ENCODE measurements at places on chromosomes 5 and 9. TPM values are rescaled to one million over a fixed set of nuclear protein-coding genes. Genes with fewer than 3 reads are reported as not detected.

Gene STPG3
- total RNA-seq, result not detected

DNA sequence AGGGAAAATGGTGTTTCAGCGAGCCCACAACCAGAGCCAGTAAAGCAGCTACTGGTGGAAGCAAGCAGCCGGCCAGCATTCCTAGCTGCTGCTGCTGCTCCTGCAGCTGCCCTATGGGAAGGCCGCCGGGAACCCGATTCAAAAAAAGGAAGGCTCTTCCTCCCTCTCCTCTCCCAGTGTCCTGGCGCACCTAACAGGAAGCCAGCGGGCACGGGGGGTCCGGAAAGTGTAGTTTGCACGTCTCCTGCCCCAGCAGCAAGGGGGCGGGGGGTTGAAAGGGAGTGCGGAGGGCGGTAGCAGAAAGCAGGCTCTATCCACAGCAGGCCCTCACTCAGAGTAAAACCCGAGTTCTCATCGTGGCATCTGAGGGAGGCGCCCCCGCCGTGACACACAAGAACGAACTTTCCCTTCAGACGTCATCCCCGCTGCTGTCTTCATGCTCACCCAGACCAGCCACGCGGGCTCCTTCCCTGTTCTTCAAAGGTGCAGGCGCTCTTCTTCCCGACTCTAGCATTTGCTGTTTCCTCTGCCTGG lies 16.5 kb downstream of the GRXCR2 start:
- DNase-seq, result no peak

GRCh38 chr5:171893290-171893886 lies 107.8 kb downstream of the SMIM23 start:
- no peak for DNase-seq

DNA sequence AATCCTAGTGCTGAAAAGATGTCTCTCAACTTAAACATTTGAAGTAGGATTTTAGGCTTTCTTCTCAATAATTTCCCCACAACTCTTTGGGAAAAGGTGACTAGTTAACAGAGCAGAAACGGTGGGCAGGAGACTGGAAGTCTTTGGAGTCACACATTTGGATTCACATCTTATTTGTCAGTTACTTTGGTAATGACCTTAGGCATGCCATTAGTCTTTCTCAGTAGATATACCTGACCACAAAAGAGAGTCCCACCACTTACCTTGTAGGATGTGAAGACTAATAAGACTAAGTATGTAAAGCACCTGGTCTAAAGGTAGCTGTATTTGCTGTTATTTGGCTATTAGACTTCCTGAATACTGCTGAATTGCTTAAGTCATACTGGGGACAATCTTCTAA lies 35.4 kb downstream of the DAP start:
- no peak for DNase-seq

Gene SLCO6A1
- not detected for total RNA-seq

- peak; percentile 45 for DNase-seq
These were observed 137.6 kb downstream of the SUSD1 start for GRCh38 chr9:112037281-112038016.

DNA sequence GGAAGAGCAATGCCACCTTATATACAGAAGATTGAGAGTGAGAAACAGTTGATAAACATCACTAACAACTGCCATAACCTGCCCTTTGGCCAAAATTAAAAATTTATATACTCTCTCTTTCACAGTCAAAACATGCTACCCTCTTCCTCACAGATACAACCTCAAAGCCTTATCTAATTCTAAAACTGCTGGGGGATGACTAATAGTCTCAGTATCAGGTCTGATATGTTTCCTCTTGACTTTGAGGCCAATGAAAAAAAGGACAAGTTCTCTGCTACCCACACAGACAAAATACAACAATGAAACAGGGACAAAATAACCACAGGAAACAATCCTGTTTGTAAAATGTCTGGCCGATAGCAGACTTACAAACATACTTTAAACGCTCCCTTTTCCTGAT lies 485.6 kb upstream of the NUDT12 start:
- no peak for DNase-seq

GRCh38 chr9:38229104-38229500 lies 160.1 kb upstream of the SHB start:
- DNase-seq, result no peak

- DNase-seq, result no peak
These were observed 30.0 kb downstream of the TRIP13 start for GRCh38 chr5:922436-923280.

Gene SPINK6
- total RNA-seq, result not detected

- no peak for DNase-seq
These were observed 41.9 kb downstream of the NEK6 start for GRCh38 chr9:124299515-124300090.

Gene BTNL9
- 0.35 TPM for total RNA-seq

DNA sequence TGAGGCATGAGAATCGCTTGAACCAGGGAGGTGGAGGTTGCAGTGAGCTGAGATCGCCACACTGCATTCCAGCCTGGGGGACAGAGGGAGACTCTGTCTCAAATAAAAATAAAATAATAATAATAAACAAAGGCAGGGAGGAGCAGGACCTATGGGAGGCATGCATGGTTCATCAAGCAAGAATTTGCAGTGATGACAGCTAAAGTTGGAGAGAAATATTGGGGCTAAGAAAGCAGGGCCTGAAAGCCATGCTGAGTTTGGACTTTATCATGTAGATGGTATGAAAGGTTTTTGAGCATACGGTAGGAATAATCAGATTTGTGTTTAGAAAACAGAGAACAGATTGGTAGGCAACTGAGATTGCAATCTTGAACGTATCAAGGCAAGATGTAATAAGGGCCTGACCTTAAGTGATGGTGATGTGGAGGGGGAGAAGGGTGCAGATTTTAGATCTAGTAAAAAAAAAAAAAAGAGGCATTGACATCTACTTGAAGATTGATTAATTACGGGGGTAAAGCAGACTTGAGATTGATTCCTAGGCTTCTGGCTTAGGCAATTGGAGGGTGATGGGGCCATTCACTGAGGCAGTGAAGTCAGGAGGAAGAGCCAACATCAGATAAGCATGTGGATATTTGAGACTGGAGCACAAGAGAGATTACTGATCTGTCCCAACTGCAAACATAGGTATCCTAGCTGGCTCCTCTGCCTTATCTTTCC lies 50.7 kb downstream of the CFAP95 start:
- no peak for DNase-seq

Gene KCNN2
- total RNA-seq, result not detected

DNA sequence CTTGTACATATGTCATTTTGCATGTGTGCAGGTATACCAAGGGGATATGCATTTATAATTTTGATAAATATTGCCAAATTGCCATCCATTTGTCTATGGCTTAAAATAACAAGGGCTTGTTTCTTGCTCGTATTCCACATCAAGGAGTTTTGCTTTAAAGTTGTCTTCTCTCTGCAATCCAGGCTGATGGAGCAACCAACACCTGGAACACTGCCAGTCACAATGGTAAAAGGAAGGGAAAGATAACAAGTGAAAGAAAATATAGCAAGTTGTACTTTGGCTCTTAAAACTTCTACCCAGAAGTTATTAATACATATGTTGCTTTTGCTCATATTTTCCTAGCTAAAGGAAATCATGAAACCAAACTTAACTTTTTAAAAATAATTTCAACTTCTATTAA lies 156.9 kb downstream of the UNC13B start:
- no peak for DNase-seq

Gene CARTPT
- not detected for total RNA-seq
